ENCODE measurements at places on chromosomes 2 and 18.

DNA sequence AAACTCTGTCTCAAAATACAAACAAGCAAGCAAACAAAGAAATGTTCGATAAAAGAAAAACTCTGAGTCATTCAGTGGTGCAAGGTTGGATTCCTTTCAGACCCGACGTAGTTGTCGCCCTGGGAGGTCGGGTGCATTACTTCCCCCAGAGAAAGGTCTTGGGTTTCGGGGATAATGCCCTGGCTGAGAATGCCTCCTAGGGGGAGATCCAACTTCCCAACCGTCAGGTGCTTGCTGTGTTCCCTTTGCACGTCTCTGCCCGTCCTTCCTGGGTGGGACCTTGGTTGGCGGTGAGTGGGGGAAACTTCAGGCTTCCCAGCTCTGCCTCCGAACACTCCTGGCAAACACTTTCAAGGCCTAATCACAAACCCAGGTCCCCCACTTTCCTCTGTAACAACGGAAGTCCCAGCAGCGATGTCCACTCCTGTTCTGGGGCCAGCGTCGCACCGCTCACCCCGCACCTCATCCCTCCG is 609 bp downstream of the TPGS2 start:
- no peaks in the 10 kb centered on the region for H3K27me3 ChIP-seq
- peak; percentile 78 for DNase-seq
- no peaks in the 10 kb centered on the region for H3K36me3 ChIP-seq
- peak overlapping the region; percentile 86 for H3K4me3 ChIP-seq
- H3K27ac ChIP-seq, result peak overlapping the region; percentile 69

DNA sequence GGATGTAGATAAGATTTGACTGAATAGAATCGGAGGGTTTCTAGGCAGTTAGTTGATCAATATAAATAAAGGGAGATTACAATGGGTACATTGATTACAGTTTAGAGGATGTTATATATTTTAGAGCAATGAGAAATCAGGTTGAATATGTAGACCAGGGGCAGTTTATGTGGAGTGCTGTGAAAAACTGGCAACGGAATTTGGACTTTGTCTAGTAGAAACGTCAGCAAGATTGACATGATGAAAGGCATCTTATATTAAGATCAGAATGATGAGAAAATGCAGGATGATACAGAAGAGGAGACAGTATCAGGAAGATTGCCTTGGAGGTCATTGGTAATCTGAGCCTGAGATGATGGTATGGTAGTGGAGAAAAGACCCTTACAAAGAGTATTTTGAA is 39.9 kb downstream of the RAB10 start:
- H3K36me3 ChIP-seq, result 0 out of 2 replicates have a peak, but pooled peaks cover 3% of the 10 kb centered on the region
- no peak overlapping the region for H3K4me3 ChIP-seq
- no peak overlapping the region for H3K27ac ChIP-seq
- peaks cover 13% of the 10 kb centered on the region for H3K4me1 ChIP-seq
- DNase-seq, result no peak

GRCh38 chr2:64488050-64488974 is 34.4 kb downstream of the LGALSL start:
- no peaks in the 10 kb centered on the region for H3K4me1 ChIP-seq
- no peak overlapping the region for H3K27ac ChIP-seq
- no peak overlapping the region for H3K4me3 ChIP-seq

DNA sequence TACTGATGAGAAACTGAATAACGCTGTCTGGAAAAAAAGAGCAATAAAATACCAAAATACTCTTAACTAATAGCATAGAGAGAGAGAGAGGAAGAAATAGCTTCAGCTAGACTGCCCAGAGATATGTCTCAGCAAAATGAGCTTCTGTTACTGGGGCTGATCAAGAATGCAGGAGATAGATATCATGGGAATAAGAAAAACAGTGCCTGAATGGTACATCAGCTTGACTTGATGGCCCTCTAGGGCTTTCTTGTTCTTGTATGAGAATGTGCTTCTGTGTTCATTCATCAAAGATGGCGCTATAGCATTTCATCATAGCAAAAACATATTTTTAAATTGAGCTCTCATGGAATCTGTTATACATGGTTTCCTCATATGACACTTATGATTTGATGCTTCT is 151.2 kb downstream of the CALCRL start:
- H3K36me3 ChIP-seq, result no peaks in the 10 kb centered on the region
- no peaks in the 10 kb centered on the region for H3K27me3 ChIP-seq
